ENCODE measurements at places on chromosomes 2 and 18.

DNA sequence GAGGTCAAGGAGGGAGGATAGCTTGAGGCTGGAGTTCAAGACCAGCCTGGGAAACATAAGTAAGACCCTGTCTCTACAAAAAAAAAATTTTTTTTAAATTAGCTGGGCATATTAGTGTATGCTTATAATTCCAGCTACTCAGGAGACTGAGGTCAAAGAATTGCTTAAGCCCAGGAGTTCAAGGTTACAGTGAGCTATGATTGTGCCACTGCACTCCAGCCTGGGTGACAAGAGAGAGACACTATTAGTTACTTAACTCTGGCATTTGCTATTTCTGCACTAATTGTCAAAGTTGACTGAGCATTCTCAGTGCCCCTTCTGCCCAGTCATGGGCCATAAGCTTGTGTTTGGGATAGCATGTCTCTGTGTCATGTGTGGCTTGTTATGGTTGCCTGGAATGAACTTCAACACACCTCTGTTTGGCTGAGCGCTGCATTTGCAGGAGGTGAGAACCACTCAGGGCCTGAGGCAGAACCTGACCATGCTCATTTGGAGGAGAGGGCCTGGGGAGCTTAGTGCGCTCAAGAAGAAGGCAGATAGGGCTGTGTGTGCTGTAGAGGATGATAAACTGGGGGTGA lies 77.7 kb downstream of the SH3RF3 start:
- DNase-seq: peak; percentile 33

DNA sequence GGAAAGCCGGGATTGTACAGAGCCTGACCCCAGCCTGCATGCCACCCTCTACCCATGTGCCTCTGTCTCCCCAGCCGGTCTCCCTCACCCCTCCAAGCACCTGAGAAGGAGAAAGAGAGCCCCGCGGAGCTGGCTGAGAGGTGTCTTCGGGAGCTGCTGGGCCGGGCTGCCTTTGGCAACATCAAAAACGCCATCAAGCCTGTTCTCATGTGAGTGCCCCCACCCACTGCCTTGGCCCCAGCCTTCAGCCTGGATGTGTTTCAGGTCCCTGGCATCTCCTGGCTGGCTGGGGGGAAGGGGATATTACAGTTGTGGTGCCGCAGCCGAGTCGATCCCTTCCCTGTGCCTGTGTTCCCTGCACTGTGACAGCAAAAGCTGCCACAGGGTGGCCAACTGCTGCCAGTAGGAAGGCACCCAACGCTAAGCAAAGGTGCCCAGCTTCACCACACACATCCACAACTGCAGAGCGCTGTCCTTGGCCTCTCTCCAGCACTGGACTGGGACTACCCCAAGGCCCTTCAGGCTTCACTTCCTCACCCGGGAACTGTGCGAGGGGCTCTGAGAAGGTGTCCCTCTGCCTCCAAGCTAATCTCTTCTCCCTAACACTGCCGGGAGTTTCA lies 38.4 kb downstream of the POMC start:
- DNase-seq: no peak

DNA sequence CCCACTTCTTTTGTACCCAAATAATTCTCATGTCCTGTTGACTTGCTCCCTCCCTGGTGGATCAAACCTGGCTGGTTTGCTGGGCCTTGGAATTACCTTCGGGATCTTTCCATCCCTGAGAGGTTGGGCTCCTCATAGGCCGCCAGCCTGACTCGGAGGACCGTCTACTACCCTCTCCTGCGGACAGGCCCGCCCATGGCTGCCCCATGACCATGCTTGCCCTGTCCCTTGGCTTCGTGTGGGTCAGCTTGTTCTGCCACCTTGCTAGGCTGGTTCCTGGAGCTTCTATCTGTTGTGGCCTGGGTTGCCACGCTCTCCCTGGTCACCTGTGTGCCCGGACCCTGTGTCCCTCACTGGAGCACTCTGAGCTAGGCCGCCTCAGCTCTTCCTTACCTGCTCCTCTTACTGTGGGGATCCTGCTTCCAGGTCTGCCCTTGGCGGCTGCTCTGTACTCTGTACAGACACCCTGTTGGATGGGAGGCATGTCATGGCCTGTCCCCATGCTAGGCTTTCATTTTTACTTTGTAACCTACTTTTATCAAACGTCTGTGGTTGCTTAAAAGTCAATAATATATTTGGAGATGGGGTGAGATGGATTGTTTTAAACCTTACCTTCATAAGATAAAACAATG lies 29.7 kb upstream of the FHL2 start:
- no peak for DNase-seq

GRCh38 chr18:70036771-70037347 lies 89.2 kb upstream of the CD226 start:
- no peak for DNase-seq

DNA sequence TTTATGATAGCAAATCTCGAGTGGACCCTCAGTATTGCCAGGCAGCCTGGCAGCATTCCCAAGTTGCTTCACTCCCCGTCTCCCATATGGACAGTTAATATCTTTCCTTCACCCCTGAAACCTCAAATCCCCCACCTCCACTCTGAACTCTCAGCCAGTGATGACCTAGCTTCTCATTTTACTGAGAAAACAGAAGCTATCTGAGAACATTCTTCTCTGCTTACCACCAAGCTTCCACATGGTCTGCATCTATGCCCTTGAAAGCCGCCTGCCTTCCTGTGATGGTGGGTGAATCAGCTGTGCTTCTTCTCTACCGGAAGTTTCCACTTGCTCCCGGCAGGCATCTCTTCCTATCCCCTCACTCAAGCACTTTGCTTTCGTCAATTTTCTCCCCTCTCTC lies 529.2 kb downstream of the EPHA4 start:
- no peak for DNase-seq

- no peak for DNase-seq
Measured at GRCh38 chr2:8004250-8004681, 677.6 kb upstream of the ID2 start.

DNA sequence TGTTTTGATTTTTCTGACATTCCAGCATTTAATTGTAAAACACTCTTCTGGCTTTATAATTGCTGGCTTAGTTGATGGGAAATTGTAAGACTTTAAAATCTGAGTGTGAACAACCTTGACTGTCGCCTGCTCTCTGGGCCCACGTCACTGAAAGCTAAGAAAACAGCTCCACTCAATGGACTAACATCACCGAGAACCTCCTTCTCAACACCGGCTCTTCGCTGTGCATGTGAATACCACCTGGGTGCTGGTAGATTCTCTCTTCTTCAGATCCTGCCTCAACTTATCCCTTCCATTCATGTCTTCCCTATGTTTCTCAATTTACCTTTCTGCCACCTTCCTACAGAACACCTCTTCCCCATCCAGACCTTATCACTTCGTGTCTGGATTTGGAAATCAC lies 523.1 kb upstream of the ID2 start:
- no peak for DNase-seq

Data from activated CD8-positive, alpha-beta memory T cell treated with anti-CD3 and anti-CD28 coated beads for 24 hours (primary cell).